ENCODE measurements at places on chromosomes 2 and 18.

- DNase-seq: no peak
Observed at GRCh38 chr2:834233-834632, 116.4 kb upstream of the SNTG2 start.

GRCh38 chr2:66534461-66534860, 99.5 kb downstream of the MEIS1 start:
- DNase-seq: no peak

DNA sequence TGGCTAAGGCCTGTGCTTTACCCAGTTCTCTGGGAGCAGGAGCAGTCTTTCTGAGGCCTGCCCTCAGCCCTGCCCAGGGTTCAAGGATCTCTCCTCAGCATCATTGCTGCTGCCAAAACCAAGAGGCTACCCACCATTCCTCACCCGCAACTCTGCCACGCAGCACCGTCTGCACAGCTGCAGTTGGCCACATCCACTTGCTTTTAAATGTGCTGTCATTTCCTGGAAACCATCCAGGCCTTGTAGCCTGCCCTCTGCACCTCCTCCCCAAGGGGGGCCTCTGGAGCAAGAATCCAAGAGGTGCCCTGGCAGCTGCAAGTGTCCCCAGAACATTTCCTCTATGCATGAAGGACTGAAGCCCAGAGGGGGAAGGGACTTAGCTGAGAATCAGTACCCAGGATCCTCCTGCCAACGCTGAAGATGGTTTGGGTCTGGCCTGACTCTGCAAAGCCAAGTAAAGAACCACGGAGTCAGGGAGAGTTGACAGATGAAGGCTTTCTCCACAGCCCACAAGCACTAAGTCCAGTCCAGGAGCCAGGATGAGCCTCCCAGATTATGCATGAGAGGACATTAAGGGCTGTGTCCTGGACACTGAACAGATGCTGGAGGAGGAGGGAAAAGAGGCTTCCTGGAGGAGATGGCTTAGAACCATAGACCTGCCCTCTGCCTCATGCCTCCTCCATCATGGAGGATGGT, 14.9 kb downstream of the EMX1 start:
- no peak for DNase-seq

DNA sequence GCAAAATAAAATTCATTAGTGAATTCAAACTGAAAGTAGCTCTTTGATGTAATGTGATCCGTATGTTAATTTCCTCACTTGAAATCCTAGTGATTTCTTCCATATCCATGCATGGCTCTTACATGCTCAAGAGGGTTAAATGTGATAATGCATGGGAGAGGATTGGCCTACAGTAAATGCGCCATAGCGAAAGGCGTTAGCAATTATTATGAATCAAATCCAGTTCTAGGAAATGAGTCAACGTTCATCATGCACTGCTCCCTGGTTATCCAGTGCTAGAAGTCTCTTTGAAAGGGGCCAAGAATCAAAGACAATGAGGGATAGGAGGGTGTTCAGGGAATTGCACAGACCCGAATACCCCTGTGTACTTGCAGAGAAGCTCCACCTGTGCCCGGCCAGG, 101.4 kb upstream of the RASGRP3 start:
- peak; percentile 84 for DNase-seq

DNA sequence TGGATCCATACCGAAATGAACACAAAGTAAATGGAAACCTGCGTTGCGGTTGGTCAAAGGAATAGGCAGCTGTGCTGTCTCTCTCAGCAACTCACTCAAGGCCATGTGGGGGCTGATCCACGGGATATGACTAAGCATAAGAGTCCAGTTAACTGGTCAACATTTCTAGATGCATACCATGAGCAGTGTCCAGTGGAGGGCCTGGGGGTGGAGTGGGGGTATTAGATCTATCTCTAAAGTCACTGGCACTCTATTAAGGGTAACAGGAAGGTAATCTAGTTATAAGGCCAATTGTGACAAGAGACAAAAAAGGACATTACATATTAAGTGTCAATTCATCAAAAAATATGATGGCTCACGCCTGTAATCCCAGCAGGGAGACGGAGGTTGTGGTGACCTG, 136.8 kb downstream of the TTC32 start:
- no peak for DNase-seq

DNA sequence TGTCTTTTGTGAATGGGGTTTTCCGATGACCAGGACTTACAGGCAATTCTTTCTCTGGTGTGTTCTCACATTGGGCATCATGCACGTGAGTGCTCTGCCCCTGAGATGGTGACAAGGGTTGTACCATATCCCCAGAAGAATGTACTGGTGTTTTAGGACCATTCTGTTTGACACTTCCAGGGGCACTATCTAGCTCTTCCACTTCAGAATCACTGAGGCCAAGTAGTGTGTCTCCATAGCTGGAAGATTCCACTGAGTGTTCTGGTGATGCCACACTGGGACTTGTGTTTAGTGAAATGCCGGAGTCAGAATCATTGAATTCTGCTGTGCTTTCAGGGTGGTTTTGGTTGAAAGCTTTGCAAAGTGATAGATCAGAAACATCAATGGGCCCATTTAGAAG, 18.7 kb downstream of the HNRNPA3 start:
- DNase-seq: no peak

DNA sequence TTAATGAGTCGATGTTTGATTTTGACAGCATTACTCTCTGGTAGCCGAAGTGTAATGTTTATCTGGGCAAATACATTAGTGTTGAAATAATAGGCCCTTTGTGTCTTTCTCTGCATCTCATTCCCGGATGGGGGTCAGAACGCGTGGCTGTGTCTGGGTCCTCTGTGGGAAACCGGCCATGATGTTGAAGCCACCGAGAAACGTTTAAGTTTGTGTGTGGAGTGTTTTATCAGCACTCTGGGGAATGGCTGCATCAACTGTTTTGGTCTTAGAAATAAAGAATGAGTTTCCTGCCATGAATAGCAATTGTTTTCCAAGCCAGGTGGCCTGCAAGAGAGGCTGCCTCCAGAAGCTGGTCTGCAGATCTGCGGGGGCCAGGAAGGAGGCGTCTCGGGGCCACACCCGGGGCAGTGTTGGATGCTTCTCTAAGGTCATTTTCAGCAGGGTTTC, 69.7 kb downstream of the RNF144A start:
- peak; percentile 47 for DNase-seq

GRCh38 chr2:99072551-99072950, 69.0 kb upstream of the C2orf15 start:
- no peak for DNase-seq

DNA sequence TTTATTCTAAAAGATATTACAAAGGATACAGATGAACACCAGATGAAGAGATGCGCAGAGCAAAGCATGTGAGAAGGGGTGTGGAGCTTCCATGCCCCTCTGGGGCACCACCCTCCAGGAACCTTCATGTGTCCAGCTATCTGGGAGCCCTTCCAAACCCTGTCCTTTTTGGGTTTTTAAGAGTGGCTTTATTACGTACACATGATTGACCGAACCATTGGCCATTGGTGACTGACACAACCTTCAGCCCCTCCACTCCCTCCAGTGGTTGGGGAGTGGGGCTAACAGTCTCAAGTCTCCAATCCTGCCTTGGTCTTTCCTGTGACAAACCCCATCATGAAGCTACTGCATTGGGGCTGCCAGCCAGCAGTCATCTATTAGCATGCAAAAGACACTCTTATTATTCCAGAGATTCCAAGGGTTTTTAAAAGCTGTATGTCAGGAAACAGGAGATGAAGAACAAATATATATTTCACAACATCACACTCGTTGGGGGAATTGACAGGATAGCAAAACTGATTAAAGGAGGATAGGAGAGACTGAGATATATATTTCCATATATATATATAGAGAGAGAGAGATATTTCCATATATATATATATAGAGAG, 19.4 kb downstream of the IL1B start:
- no peak for DNase-seq

- DNase-seq: no peak
Observed at GRCh38 chr2:235468978-235469655, 24.7 kb upstream of the AGAP1 start.

DNA sequence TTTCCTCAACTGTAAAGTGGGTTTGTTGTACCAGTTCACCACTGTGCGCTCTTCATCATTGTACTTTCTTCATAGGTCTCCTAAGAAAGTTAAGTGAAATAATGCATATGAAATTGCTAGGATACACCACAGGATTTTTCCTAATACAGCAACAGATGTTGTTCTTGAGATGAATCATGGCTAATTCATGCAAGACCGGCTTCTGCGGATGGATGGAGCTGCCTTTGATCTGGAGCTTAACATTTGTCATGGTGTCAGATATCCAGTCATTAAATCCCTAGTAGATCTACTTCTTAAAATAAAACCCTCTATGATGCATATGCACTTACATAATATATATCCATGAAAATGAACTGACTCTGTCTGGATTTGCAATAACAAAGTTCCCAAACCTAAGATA, 114.1 kb downstream of the COL6A3 start:
- DNase-seq: no peak

DNA sequence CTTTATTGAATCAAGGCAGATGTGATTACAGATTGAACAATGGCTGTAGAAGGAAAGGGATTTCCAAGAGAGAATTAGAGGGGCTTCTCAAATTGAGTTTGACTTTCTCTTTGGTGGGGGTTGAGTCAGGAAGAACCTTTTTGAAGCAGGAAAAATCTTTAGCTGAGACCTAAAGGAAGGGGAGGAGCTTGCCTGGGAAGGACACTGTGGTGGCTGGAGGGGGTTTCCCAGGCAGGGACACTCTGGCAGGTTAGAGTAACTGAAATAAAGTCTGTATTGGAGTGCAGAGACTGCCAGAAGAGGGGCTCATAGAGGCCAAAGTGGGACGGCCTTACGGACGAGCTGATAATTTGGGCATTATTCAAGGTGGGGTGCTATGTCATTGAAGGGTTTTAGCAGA, 69.3 kb downstream of the NEDD4L start:
- peak; percentile 6 for DNase-seq

GRCh38 chr2:85578243-85579180, 1.1 kb downstream of the VAMP8 start:
- DNase-seq: no peak

- DNase-seq: peak; percentile 63
Observed at GRCh38 chr18:58682429-58683069, 11.3 kb downstream of the MALT1 start.

- no peak for DNase-seq
Observed at GRCh38 chr2:127562936-127563335, 27.5 kb downstream of the MYO7B start.

- no peak for DNase-seq
Observed at GRCh38 chr2:163207693-163208370, 369.3 kb upstream of the KCNH7 start.

GRCh38 chr2:149648282-149649030, 60.9 kb upstream of the MMADHC start:
- DNase-seq: peak; percentile 90

GRCh38 chr2:216554755-216555154, 56.1 kb downstream of the RPL37A start:
- no peak for DNase-seq

DNA sequence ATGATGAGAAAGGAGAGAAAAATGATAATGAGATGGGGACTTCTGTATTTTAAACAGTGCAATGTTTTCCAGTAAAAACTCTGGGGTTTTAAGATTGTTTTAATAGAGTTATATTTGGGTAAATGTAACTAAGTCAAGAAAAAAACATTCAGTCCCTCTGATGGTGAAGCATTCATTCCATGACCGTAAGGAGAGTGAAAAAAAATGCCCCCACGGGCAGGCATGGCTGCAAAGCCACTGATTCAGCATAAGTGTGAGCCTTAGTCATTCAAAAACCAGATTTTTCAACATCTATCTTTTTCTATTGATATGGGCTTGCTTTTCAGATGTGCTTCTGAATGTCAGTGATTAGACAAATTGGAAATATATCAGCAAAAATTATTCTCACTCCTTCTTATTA, 957.8 kb downstream of the SLC4A3 start:
- no peak for DNase-seq

DNA sequence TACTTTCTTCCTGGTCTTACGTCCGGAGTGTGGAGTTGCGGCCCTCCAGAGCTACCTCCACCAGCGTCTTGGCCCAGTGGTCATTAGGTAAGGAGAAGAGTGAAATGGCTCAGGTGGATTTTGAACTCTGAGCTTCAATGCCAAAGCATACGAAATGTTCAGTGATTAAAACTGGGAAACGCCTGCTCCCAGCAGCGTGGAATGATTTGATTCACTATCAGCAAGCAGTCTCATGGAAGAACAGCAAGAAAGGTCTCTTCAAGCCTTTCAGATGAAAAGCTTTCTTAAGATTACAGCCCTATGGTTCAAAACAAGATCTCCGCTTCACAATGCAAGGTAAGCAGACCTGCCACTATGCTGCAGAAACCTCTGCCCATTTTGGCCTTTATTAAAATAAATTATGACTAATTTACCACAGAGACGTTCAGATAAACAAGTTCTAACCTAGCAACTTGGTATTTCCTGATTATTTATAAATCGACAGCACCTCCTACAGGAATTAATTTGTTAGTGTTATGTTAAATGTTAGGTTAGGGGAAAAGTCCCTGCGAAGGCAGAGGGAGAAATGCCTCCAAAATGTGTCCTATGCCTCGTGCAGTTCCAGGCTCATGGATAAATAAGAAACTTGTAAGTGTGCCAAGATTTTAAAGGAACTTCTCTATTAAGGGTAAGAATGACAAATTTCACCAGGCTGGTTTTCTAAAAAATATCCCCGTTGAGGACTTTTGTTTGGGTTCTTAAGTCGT, 10.1 kb downstream of the SP9 start:
- peak; percentile 58 for DNase-seq

GRCh38 chr2:101372792-101373191, 14.5 kb downstream of the CREG2 start:
- DNase-seq: no peak

DNA sequence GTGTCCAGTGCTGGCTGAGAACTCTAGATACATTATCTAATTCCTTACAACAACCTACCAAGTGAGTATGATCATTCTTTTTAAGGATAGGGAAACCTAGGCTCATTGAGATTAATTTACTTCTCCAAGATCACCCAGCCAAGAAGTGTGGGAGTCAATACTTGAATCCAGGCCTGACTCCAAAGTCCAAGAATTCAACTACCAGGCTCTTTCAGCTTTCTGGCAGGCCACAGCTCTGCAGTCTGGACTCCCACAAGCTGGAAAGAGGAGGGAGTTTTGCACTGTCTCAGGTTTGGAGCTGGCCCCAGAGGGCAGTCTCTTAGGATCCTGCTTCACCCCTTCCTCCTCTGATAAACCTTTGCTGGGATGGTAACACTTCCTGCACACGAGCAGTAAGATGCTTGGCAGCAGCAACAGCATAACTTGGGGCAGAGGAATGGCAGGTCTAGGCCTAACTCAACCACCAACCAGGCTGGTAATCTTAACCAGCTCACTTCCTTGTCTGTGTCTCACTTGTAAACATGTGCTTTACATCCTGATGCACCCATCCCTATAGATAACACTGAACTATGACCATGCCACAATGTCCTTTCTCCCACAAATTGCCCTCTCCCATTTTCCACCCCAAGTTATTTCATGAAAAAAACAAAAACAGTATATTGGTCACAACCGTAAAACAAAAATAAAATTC, 111.1 kb upstream of the ACAA2 start:
- DNase-seq: no peak

DNA sequence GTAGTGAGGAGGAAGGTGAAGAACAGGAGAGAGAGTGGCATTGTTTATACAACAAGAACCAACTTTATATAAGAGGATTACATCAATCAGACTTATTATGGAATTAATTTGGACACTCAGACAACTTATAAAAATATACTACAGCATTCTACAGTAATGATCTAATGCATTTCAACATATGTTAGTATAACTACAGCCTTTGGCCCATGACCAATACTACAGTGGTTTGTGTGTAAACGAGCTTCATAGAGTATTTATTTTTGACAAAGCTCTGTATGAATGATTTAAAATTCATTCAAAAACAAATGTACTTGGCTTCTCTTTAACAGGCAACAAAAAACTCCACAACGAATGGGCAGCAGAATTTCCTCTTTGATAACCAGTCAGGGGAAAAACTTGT, 72.8 kb downstream of the ZNF521 start:
- DNase-seq: peak; percentile 33
